ENCODE measurements at places on chromosomes 7 and 10.

DNA sequence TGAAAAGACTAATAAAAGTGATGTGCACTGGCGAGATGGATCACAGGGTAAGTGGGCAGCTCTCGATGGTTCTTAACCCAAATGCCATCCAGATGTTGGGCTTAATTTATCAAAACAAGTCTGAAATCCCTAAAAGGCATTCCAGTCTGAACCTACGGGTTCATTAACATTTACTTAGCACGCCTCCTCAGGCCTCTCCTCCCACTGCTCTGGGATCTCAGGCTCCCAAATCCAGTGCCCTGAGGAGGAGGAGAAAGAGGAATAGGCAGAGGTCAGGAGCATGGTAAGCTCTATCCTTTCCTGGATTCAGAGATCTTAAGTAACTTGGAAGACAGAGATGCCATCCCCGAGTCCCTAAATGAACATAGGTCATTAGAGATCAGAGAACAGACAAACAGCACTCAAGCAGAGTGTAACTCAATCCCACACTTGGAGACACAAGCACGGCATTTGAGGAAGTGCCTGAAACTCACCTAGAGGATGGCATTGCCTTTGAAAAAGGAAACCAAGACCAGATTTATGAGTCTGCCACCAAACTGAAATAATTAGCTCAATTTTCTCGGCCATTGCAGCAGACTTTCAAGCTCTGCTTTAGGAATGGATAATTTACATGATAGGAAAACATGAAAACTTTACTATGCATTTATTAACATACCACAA is 140.9 kb downstream of the CXCL12 start:
- DNase-seq = no peak

- no peak for DNase-seq
Measured at GRCh38 chr7:146791344-146792285, 675.0 kb downstream of the CNTNAP2 start.

GRCh38 chr7:102253066-102253972 is 33.3 kb upstream of the SH2B2 start:
- no peak for DNase-seq

GRCh38 chr10:88642209-88642608 is 22.0 kb upstream of the LIPF start:
- no peak for DNase-seq

DNA sequence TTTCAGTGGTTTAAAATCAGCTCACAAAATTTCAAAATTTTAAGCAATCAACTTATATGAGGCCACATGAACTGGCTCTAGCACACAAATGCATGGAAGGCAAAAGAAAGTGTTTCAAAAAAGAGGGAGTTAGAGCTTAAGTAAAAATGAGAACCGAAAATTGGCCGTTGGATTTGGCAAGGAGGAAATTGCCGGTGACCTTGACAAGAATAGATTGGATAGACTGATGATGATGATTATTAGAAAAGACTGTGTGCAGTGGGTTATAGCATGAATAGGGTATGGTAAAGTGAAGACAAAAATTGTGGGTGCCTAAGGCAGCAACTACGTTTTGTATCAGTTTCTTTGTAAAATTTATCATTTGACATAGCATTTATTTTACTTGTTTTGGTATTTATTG is 175.7 kb downstream of the SEMA3D start:
- no peak for DNase-seq

DNA sequence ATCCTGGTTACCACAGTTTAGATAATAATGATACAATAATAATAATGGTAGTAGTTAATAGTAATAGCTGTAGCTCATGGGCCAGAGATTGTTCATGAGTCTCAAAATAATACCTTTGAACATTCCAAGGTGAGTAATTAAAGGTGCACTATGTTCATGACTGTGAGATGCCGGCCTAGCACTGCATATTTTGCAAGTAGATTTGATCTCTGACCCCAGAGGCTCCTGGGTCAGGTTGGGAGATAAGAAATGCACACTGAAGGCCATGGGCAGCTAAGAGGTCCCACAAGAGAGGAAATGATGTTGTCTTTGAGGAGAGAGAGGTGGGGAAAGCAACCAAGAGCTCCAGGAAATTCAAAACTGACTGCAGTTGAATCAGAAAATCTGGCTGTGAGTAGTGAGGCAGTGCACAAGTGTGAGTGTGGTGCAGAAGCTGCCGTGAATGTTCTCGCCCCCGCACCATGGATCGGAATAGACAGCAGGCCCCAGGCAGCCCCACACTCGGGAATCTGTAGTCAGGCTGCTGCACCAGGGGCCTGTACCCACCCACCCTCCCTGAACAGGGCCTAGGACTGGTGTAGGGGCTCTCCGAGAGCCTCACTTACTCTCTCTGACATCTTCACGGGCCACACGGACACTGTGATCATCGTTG is 11.9 kb downstream of the CPXM2 start:
- DNase-seq = no peak

DNA sequence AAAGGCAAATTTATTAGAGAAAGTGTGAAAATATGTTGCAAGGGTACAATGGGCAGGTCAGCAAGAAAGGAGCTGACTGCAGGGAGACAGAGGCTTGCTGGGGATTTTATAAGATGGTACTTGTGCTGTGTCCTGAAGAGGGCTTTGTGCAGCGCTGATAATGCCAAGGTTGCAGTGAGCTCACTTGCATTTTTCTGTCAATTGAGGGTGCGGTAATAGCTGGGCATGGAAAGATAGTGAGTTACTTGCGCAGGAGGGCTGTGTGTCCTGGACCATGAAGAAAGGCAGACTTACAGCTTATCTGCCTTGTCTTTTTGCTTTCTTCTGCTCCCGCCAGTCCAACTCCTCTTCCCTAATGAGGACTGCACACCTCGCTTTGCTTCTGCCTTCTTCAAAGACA is 12.5 kb downstream of the CDC123 start:
- DNase-seq = no peak

GRCh38 chr10:26194275-26194674 is 22.3 kb upstream of the GAD2 start:
- DNase-seq = no peak

GRCh38 chr10:30792025-30792424 is 162.5 kb upstream of the LYZL2 start:
- DNase-seq = no peak

GRCh38 chr7:16026253-16027020 is 340.0 kb upstream of the MEOX2 start:
- DNase-seq = no peak

DNA sequence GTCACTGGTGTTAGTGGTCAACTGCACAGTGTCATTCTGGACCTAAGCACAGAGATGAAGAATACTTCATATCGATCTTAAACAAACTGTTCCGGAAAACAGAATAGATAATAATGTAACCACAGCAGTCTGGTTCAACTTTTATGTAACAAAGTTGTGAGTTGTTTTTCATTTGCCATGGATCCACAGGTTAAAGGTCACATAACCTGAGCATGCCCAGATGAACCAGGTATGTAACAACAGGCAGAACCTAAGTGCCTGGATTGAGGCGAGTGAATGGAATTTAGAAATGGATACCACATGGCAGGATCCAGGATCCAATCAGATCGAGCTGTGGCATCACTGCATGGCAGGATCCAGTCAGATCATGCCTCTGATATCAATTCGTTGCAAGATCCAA is 87.1 kb downstream of the CLEC2L start:
- DNase-seq = no peak

DNA sequence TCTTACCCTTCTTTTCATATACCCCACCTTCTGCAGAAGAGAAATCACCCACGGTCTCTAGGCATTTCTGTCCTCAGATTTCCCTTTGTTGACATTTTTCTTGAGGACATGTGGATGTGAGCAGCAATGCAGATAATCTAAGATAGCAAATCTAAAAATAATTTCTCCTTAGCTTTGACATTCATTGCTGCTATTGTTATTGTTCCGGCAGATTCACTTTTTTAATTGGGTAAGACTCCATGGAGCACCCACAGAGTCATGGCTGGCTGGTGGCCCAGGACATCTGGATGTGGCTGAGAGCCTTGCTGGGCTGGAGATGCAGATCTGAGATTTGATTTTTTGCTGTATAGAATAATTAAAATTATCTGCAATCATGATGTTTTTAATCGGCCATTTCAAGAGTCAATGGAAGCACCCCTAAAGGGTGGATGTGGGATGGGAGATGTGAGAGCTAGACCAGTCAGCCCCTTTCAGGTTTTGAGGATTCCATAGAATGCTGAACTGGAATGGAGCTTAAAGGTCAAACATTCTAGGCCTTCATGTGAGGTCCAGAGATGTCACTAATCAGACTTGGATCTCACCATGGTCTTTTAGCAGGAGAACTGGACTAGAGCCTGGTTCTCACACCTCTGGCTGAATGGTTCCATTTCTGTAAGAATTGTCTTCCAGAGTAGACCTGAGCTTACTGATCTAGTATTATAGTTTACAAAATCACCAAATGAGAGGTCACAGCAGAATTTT is 37.5 kb downstream of the TAS2R41 start:
- DNase-seq = no peak

- DNase-seq = peak; percentile 38
Measured at GRCh38 chr7:2019711-2020511, 212.8 kb downstream of the MAD1L1 start.

GRCh38 chr10:103917302-103918052 is 507 bp downstream of the STN1 start:
- peak; percentile 50 for DNase-seq

DNA sequence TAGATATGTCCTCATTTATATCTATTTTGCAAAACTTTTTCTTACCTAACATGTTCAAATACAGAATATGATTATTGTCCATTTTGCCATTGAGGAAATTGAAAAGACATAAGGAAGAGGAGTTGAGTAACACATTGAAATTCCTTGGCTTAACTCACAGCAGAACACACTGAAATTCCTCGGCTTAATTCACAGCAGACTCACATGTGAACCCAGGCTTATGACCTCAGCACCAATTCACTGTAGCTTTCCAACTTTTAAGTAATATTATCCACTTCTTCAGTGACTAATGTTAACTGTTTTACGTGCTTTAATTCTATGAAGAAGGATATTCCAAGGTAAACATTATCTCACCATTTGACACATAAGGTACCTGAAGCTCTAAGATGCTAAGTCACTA is 597.5 kb upstream of the PFKP start:
- DNase-seq = no peak

- no peak for DNase-seq
Measured at GRCh38 chr10:115118346-115118745, 25.2 kb downstream of the ATRNL1 start.

Data from stimulated activated CD4-positive, alpha-beta T cell treated with anti-CD3 and anti-CD28 coated beads, Interleukin-2, amount 100 ng/mL, for 24 hours (primary cell).